HS-5 (cell line): ENCODE measurements at places on chromosomes 13 and 19.

GRCh38 chr19:435707-436412 lies 25.0 kb downstream of the SHC2 start:
- no peak for DNase-seq

- DNase-seq: no peak
Measured at GRCh38 chr19:7625763-7626372, 3.5 kb downstream of the XAB2 start.

DNA sequence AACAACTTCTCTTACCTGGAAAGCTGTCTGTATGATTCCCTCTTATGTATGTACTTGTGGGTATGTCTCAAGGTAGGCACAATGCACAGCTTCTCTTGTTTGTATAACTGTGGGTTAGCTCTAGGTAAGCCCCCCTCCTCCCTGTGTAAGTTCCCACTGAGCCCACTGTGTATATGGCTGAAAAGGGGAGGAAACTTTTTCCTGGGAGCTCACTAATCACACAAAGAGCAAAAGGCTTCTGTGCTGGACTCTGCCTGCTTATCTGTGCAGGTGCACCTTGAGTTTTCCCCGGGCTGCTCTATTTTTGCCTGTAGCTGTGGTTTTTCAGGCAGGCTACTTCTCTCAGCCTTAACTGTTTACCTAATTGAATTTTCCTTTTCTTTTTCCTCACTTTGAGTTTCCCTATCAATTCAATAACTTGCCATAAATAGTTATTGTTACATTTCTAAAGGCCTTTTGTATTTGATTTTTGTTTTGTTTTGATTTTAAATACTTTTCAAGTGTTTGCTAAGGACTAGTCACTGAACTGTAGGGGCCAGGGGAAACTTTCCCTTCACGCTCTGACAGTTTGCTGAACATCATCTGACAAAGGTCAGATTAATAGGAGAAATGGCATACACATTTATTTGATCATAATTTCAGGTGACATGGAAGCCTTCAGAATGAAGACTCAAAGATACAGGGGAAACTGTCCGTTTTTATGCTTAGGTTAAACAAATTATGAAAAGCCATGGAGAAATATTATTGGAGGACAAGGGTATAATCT lies 423.5 kb upstream of the ATXN8OS start:
- DNase-seq: no peak

- DNase-seq: no peak
Measured at GRCh38 chr19:17402982-17403855, 2.2 kb downstream of the BST2 start.

- DNase-seq: no peak
Measured at GRCh38 chr13:112802802-112803195, 113.0 kb downstream of the ATP11A start.

DNA sequence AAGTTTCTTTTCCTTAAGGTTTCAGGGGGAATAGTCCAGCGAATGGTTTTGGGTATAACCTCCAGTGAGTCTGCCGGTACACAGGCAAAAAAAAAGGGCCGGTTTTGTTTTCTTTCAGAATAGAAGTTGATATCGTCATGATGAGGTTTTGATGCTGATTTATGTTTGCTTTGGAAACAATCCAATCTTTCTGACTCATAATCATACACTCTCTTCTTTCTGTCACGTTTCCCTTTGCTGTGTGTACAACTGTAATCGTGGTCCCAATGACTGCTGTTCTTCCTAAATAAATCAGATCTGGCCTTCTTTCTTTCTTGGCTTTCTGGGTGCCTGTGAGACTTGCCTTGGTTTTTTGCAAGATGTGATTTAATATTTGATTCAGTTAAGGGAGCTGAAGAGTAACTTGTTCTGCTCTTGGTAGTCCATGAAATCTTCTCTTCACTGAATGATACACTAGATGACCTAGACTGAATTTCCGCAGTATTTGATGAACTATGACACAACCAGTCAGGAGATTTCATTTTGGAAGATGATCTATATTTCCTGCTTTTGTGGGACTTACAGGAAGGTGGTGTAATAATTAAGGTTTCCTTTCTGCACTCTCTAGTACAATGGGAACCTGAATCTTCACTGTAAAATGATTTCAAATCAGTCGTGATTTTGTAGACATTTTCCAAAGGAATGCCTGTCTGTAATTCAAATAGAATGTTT lies 34.9 kb upstream of the METTL21C start:
- DNase-seq: no peak

GRCh38 chr13:72384186-72384823 lies 343.1 kb downstream of the MZT1 start:
- no peak for DNase-seq

DNA sequence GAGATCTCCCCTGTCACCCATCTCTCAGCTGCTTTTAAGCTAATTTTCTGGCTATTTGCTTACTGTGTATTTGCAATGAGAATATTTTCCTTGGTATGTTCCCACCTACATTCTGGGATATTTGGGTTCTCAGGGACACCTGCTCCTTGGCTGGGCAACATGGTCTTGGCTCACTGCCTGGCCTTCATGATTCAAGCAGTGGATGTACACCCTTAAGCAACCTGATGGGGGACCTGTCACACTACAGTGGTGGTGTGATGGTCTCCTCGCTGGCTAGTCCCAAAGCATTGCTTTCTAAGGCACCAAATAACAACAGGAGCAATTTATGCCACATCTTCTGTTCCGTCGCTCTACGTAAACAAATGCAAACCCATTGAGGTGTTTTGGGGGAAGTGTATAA lies 35.3 kb upstream of the RFC3 start:
- no peak for DNase-seq

DNA sequence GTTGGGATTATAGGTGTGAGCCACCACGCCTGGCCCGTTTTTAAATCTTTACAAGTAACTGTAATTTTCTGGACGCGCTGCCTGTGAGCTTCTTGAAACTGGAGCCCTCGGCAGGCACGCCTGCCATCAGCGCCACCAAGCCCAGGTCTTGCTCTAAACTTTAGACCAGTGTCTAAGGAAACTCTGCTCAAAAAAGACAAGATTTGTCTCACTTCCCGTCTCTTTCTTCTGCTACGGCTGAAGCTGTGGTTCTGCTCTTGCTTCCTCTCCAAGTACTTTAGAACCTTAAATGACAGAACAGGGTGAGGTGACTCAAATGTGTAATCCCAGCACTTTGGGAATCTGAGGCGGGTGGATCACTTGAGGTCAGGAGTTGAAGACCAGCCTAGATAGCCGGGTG lies 24.9 kb downstream of the RCN3 start:
- no peak for DNase-seq

- no peak for DNase-seq
Measured at GRCh38 chr13:92512852-92513251, 713.8 kb upstream of the GPC6 start.

DNA sequence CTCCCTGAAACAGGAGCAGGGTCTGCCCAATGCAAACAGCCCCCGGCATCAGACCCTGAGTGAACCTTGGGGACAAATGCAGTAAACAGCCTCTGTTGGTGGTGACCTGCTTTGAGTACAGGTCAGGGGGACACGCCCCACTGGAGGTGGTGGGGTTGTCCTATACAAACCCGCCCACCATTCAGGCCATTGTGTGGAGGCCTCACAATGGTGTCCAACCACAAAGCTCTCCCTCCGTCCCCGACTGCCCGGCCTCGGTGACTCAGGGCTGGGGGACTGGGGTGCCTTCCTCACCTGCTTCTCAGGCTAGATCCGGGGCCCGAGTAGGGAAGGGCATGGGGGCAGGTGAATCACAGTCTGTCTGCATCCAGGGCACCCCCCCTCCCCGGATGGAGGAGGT lies 1.5 kb downstream of the MUC16 start:
- DNase-seq: no peak

- no peak for DNase-seq
Measured at GRCh38 chr13:106475852-106476251, 59.6 kb downstream of the EFNB2 start.

DNA sequence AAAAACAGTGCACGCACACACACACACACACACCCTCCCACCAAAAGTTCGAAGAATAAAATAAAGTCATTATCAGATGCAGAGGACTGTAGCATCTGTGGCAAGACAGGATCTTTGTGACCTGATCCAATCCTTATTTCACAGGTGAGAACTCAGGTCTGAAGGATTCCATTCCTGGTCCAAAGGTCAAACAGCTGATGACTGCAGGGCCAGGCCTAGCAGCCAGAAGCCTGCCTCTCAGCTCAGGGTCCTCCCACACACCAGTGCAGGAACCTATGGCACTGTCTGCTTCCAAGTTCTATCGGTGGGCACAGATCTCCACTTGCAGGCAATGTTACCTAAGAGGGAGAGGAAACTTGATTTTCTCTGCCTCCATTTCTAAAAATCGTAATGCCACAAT lies 57.5 kb downstream of the SERP2 start:
- DNase-seq: no peak

DNA sequence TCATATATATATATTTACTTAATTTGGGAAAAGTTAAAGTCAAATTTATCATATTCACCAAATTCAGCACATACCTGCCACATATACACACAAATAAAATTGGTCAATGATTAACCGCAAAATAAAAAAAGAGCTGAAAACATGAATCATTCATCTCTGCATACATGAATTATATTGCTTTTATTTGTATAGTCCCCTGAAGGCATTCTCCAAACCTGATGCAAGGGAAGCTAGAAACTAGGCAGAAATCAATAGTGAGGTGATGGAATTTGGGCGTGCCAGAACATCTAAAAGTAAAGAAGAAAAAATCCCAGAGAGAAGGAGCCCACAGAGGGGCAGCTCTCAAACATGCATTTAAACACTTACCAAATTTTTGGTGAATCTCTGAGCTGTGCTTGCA lies 60.1 kb downstream of the UFM1 start:
- DNase-seq: no peak

GRCh38 chr13:98834254-98834960 lies 81.9 kb upstream of the SLC15A1 start:
- DNase-seq: no peak

GRCh38 chr19:39328046-39328705 lies 7.5 kb upstream of the LRFN1 start:
- no peak for DNase-seq

- no peak for DNase-seq
Measured at GRCh38 chr13:70054572-70054971, 53.1 kb upstream of the ATXN8OS start.

DNA sequence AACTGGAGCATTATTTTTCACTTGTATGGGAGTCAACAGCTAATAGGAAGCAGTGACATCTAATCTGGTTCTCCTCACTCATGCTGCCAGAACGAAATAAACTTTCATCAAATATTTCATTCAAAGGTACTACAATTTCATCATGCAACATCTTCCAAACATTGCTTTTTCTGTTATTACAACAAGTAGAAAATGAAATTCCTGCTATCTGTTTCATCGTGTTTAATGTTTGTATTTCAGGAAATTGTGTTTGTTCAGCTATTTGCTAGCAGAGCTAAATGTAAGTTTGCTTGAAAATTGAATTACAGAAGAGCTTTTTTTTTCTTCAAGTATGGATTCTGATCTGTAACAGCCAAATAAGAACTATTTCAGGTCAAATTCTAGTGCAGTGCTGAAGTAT lies 90.1 kb downstream of the SLITRK6 start:
- DNase-seq: no peak

DNA sequence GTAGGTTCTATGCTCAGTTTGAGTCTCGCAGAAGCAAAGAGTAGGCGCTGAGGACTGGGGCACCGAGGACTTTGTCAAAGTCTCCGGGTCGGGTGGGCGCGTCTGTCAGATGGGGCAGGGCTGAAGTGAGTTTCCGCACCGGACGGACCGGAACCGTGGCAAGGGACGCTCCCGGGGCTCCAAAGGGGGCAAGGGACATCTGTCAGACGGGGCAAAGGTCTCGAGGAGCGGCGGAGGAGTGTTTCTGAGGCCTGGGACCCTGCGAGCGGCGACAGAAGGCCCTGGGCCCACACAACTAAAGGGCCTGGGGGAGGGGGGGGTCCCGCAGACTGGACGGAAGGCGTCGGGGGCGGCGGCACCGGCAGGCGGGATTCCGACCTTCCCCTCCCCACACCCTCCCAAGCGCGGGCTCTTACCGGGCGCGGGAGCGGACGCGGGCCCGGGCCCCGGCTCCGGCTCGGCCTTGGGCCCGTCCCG lies 13.3 kb upstream of the AKAP8L start:
- no peak for DNase-seq

DNA sequence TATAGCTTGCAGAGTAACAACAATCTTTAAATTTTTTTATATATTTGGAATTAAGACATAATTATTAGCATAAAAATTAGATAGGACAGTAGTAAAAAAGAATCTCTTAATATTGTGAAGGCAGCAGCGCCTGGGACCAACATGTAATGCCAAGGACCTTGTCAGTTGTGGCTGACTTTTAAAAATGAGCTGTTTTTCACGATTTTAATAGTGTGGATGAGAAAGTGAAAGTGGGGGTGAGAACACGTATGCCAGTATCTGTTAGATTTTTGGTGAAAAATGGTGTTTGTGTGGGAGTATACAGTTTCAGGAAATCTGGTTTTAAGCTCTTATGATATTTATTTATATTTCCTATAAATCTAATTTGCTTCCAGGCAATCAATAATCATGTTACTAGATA lies 125.2 kb downstream of the LMO7 start:
- DNase-seq: no peak

DNA sequence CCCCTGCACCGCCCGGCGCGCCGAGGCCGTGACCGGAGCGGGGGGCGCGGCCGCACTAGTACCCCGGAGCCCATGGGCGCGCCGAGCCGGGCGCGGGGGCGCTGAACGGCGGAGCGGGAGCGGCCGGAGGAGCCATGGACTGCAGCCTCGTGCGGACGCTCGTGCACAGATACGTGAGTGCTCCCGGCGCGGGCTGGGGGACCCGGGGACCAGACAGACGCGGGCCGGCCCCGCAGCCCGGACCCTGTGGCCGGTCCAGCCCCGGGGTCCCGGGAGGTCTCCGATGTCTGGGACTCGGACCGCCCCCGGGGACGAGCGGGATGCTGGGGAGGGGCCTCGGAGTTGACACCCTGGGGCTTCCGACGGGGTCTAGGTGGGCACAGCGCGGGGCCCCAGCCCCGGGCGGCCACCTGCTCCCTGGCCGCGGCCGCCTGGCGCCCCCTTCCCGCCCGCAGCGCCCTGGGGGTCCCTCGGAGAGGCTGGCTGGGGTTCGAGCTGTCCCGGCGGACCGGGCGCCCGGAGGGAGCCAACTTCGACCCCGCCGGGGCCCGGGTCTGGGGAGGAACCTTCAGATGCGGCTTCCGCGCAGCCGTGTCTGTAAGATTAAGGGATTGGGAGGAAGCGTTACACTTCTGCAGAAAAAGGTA lies 568 bp downstream of the ATP11A start:
- no peak for DNase-seq

DNA sequence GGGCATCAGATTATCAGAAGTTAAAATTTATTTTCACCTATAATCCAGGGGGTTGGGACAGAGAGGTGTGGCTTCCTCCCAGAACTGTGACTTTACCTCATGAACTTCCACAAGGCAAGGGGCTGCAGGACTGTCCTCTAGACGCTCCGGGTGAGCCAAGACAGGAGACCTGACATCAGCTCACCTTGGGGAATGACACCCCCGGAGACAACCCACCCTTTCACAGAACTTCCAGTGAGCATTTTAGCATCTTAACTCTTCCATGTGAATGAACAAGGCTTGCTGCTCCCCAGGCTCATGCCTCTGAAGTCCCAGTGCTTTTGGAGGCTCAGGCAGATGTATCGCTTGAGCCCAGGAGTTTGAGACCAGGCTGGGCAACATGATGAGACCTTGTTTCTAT lies 29.4 kb upstream of the TFDP1 start:
- DNase-seq: no peak

- DNase-seq: no peak
Measured at GRCh38 chr19:45471111-45471930, 3.5 kb downstream of the FOSB start.
